ENCODE measurements at places on chromosomes 2 and 18.
A peak's percentile ranks its signal among the peaks of the same experiment; 100 is the strongest.

- DNase-seq, result peak; percentile 41
Measured at GRCh38 chr18:23135550-23136325, 453 bp downstream of the CABLES1 start.

DNA sequence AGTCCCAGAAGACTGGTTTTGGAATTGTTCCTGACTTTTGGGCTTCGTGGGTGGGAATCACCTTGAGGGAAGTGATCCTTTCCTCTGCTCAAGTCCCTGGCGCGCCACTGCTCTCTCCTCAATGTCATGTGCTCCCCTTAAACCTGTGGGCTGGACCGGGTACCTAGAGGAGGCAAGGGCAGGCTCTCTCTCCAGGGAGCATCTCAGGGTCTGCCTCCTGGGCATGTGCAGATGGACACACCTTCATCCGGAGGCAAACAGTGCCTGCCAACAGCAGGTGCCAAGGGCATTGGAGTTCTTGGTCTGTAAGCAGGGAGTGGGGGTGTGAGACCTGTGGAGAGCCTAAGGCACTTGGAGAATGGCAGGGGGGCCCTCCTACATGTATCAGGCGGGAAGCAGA, 142.6 kb downstream of the INHBB start:
- no peak for DNase-seq

- peak; percentile 58 for DNase-seq
Measured at GRCh38 chr18:741931-742512, 29.6 kb upstream of the ENOSF1 start.

DNA sequence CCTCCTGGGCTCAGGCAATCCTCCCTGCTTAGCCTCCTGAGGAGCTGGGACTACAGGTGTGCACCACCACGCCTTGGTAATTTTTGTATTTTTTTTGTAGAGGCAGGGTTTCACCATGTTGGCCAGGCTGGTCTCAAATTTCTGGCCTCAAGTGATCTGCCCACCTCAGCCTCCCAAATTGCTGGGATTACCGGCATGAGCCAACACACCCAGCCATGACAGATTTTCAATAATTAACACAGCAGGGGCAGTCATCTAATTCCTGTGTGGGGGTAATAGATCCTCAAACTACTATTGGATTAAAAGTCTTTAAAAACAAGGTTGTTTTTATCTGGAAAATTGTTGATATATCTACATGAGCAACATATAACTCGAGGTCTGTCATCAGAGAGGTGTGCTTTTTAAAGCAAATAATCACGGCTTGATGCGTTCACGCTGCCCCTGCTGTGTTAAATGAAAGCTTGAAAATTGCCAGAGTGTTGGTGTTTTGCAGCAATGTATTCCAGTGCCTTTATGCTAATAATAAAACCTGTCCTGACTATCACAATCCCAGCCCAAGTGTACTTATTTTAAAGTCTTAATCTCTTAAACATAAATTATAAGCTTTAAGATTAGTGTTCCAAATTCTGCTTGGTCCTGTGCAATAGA, 35.6 kb upstream of the ASB1 start:
- DNase-seq, result no peak

- DNase-seq, result no peak
Measured at GRCh38 chr18:36812678-36813077, 16.1 kb downstream of the TPGS2 start.

DNA sequence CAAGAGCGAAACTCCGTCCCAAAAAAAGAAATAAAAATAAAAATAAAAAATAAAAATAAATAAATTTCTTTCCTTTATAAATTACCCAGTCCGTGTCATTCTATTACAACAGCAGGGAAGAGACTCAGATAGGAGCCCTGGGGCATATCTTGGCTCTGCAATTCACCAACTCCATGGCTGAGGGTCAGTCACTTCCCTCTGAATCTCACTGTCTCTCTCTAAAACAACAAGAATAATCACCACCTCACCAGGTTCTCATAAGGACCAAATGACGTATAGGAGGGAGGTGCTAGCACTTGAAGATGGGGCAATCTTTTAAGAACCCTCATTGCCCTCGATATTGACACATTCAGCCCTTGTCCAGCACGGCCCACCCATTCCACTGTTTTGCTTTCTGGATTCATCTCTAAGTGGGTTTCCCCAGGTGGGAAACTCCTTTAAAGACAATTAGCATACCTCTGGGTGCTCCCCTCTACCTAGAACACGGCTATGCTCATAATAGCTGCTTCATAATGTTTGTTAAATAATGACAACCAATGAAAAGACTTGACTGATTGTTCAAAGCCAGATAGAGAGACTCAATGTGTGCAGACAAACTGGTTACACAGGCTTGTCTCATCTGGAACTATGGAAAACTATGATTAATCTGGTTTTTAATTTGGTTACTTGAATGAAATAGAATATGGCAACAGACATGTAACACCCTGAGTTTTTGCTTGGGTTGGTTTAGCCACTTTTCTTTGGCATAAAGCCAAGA, 15.1 kb downstream of the MYCN start:
- DNase-seq, result no peak

DNA sequence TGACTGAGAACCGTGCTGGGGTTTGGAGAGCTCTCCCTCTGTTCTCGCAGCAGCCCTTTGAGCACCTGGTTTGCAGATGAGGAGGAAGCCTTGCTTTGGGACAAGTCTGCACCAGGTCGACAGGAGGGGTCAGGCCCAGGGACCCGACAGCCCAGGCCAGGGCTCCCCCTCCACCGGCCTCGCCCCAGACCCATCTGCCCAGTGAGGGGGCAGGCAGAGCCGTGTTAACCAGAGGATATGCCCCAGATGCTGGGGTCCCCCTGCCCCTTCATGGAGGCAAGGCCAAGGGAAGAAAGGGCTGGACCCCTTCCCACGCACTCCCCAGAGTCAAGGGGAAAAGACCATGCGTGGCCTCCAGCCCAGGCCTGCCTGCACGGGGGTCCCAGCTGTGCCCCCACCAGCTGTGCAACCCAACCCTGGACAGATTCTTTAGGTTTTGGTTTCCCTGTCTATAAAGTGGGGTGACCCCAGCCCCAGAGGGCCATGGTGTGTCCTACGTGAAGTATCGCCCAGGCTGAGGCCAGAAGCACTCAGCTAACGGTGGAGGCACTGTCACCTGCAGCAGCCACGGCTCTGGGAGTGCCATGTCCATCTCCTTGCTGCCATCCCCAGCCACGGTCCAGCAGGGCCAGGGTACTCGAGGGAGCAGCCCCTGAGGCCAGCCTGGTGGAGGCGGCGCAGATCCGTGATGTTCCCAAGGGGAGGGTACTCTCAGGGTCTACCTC, 4.8 kb upstream of the SNED1 start:
- DNase-seq, result no peak

- DNase-seq, result peak; percentile 64
Measured at GRCh38 chr18:47931718-47932103, 1.3 kb upstream of the SMAD2 start.

GRCh38 chr2:231685349-231686191, 22.8 kb upstream of the PTMA start:
- DNase-seq, result peak; percentile 30

DNA sequence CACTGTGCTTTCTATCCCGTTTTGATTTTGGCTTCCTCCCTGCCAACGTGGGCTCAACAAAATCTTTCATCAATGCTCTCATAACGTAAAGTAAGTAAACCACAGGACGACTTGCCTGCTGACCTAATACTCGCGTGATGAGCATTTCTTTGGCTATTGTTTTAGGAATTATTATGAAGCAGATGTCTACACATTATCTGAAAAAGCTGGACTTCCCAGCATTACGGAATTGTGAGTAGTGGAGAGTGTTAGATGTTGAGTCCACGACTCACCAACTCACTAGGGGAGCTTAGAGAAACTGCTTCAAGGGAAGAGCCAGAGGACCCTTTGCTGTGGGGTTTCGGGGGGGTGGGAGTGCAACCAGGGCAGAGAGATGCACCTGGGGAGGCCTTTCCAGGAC, 21.9 kb downstream of the HJURP start:
- no peak for DNase-seq

DNA sequence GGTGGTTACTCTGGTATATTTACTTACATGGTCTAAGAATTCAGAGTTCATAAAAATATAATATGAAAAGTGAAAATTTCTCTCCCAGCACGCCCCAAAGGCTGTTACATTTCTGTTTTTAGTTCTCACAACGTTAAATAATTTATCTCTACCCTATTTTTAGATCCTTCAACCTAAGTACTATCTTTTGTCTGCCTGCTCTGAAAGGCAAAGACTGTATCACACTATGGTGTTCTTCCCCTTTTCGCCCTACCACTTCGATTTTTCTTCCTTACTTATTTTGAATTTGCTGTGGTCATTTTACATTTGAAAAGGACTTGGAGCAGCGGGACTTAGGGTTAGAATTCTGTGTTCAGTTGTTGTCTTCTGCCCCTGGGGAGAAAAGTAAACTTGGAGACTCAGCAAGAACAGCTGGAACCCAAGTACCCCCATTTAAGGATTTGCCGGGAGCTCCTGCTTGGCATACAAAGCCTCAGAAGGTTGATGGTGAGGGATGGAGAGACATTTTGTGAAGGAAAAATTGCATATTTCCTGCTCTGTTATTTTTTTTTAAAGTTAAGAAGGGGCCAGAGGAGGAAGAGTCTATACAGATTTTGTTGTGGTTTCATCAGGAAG, 19.0 kb downstream of the ADAM23 start:
- no peak for DNase-seq

GRCh38 chr18:37435996-37436395, 129.6 kb downstream of the CELF4 start:
- no peak for DNase-seq

DNA sequence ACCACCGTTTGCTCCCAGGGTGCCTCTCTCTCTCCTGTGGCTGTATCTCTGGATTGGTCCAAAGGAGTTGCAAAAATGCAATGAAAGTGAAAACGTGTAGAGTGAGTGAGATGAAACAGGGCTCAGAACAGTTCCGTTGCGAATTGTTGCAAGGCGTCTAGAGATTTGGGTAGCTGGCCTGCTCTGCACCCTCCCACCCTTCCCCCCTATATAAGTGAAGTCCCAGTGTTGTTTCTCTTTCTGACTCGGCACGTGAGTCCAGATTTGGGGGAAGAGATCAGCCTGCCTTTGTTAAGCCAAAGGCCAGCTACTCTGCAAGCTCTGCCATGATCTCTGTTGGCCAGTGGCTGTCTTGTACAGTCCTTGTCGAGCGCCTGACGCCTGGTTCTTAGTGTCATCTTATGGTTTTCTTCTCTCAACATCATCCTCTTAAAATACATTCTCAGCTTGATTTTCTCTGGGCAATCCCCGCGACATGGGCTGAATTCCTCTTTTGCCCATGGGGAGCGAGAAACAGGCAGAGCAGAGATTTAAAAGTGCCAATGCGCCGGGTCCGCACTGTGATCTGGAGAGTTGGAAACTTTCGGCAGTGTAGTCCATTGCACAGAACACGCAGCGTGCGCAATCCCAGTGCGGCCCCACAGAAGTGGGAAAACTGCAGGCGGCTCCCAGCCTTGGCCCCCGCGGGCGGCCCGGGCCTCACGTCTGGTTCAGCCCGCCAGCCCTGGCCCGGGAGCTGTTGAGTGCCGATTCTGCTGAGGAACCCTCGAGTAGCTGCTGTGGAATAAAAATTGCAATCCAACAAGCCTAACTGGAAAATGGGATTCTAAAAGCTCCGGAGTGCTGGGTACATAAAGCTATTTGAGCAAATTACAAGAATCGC, 9.3 kb downstream of the MEIS1 start:
- DNase-seq, result no peak
